ENCODE measurements at places on chromosomes 11 and 22. TPM values are rescaled to one million over a fixed set of nuclear protein-coding genes. Genes with fewer than 3 reads are reported as not detected.

BAIAP2L2 gene
- total RNA-seq: 2.8 TPM

DLG2 gene
- total RNA-seq: 6.1 TPM

PHOX2A gene
- total RNA-seq: 0.92 TPM

RFPL1 gene
- total RNA-seq: not detected

C11orf91 gene
- total RNA-seq: not detected

TMEM86A gene
- 4.1 TPM for total RNA-seq

OR51B5 gene
- 3.6 TPM for total RNA-seq

SMC1B gene
- not detected for total RNA-seq

- H3K4me3 ChIP-seq: no peak overlapping the region
- H3K27me3 ChIP-seq: peaks cover 6% of the 10 kb centered on the region
- no peaks in the 10 kb centered on the region for H3K4me1 ChIP-seq
- H3K27ac ChIP-seq: no peak overlapping the region
- no peaks in the 10 kb centered on the region for H3K36me3 ChIP-seq
Measured at GRCh38 chr11:35404388-35404775, 15.0 kb downstream of the SLC1A2 start.

GRCh38 chr11:69550846-69551245 is 69.4 kb downstream of the LINC01488 start:
- H3K4me3 ChIP-seq: no peak overlapping the region
- no peaks in the 10 kb centered on the region for H3K27me3 ChIP-seq
- H3K4me1 ChIP-seq: no peaks in the 10 kb centered on the region
- DNase-seq: no peak

- H3K27me3 ChIP-seq: no peaks in the 10 kb centered on the region
- H3K4me3 ChIP-seq: no peak overlapping the region
- no peak for DNase-seq
Measured at GRCh38 chr11:62421996-62422395, 3.2 kb downstream of the SCGB1A1 start.

GRCh38 chr22:45455621-45456020 is 42.1 kb downstream of the RIBC2 start:
- no peaks in the 10 kb centered on the region for H3K27me3 ChIP-seq
- H3K36me3 ChIP-seq: no peaks in the 10 kb centered on the region
- H3K4me1 ChIP-seq: peaks cover 17% of the 10 kb centered on the region

- no peaks in the 10 kb centered on the region for H3K4me1 ChIP-seq
- no peaks in the 10 kb centered on the region for H3K36me3 ChIP-seq
- no peak overlapping the region for H3K4me3 ChIP-seq
- no peak overlapping the region for H3K27ac ChIP-seq
- H3K27me3 ChIP-seq: no peaks in the 10 kb centered on the region
Measured at GRCh38 chr11:71997594-71997993, 1.1 kb upstream of the IL18BP start.

GRCh38 chr11:30938171-30938570 is 352.0 kb upstream of the MPPED2 start:
- H3K27ac ChIP-seq: peak overlapping the region; percentile 48
- H3K27me3 ChIP-seq: no peaks in the 10 kb centered on the region
- no peak overlapping the region for H3K4me3 ChIP-seq
- DNase-seq: no peak
- peaks cover 9% of the 10 kb centered on the region for H3K4me1 ChIP-seq
- H3K36me3 ChIP-seq: no peaks in the 10 kb centered on the region

GRCh38 chr11:11247576-11247975 is 105.5 kb downstream of the CSNK2A3 start:
- DNase-seq: no peak
- no peak overlapping the region for H3K27ac ChIP-seq
- peaks cover 21% of the 10 kb centered on the region for H3K27me3 ChIP-seq
- H3K4me3 ChIP-seq: no peak overlapping the region
- H3K36me3 ChIP-seq: no peaks in the 10 kb centered on the region

- no peak for DNase-seq
- no peaks in the 10 kb centered on the region for H3K27me3 ChIP-seq
- peaks cover 18% of the 10 kb centered on the region for H3K4me1 ChIP-seq
- H3K27ac ChIP-seq: peak overlapping the region; percentile 93
- peak overlapping the region; percentile 88 for H3K4me3 ChIP-seq
Measured at GRCh38 chr11:124801014-124801413, 808 bp upstream of the MSANTD2 start.

- DNase-seq: peak; percentile 67
- H3K36me3 ChIP-seq: no peaks in the 10 kb centered on the region
- H3K4me3 ChIP-seq: no peak overlapping the region
- H3K27ac ChIP-seq: peak overlapping the region; percentile 52
- H3K27me3 ChIP-seq: peaks cover 14% of the 10 kb centered on the region
- peaks cover 12% of the 10 kb centered on the region for H3K4me1 ChIP-seq
Measured at GRCh38 chr22:46971099-46971763, 208.8 kb downstream of the TBC1D22A start.

- H3K4me3 ChIP-seq: no peak overlapping the region
- H3K4me1 ChIP-seq: no peaks in the 10 kb centered on the region
- no peak for DNase-seq
- peaks cover 75% of the 10 kb centered on the region for H3K36me3 ChIP-seq
Measured at GRCh38 chr22:37870273-37870672, 21.1 kb downstream of the EIF3L start.

GRCh38 chr22:37229012-37229804 is 14.9 kb downstream of the RAC2 start:
- no peak overlapping the region for H3K27ac ChIP-seq
- H3K36me3 ChIP-seq: no peaks in the 10 kb centered on the region
- H3K4me1 ChIP-seq: no peaks in the 10 kb centered on the region
- H3K4me3 ChIP-seq: no peak overlapping the region
- no peak for DNase-seq
- no peaks in the 10 kb centered on the region for H3K27me3 ChIP-seq

- H3K27me3 ChIP-seq: no peaks in the 10 kb centered on the region
- H3K27ac ChIP-seq: no peak overlapping the region
- no peak overlapping the region for H3K4me3 ChIP-seq
- no peaks in the 10 kb centered on the region for H3K36me3 ChIP-seq
Measured at GRCh38 chr11:3002871-3003270, 10.7 kb upstream of the NAP1L4 start.

DNA sequence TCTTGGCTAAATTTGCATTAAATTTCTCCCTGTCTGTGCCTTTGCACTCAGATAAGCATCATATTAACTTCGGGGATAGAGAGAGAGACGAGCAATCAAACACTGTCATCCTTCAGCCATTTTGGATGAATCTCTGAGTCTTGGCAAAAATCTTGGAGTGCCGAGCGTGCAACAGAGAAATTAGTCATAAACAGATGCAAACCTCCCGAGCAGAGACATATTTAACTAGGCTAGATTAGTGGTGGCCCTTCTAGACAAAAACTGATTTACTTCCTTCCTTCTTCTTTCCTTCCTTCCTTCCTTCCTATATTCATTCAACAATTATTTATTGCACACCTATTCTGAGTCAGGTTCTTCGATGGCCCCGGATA is 114.4 kb upstream of the BLID start:
- H3K4me3 ChIP-seq: no peak overlapping the region
- no peak for DNase-seq
- no peaks in the 10 kb centered on the region for H3K36me3 ChIP-seq
- H3K27ac ChIP-seq: no peak overlapping the region
- H3K27me3 ChIP-seq: no peaks in the 10 kb centered on the region
- peaks cover 4% of the 10 kb centered on the region for H3K4me1 ChIP-seq

- no peaks in the 10 kb centered on the region for H3K36me3 ChIP-seq
- H3K4me3 ChIP-seq: no peak overlapping the region
- peak; percentile 68 for DNase-seq
- no peaks in the 10 kb centered on the region for H3K27me3 ChIP-seq
- H3K4me1 ChIP-seq: peaks cover 49% of the 10 kb centered on the region
Measured at GRCh38 chr11:44766972-44767278, 40.2 kb downstream of the TSPAN18 start.

DNA sequence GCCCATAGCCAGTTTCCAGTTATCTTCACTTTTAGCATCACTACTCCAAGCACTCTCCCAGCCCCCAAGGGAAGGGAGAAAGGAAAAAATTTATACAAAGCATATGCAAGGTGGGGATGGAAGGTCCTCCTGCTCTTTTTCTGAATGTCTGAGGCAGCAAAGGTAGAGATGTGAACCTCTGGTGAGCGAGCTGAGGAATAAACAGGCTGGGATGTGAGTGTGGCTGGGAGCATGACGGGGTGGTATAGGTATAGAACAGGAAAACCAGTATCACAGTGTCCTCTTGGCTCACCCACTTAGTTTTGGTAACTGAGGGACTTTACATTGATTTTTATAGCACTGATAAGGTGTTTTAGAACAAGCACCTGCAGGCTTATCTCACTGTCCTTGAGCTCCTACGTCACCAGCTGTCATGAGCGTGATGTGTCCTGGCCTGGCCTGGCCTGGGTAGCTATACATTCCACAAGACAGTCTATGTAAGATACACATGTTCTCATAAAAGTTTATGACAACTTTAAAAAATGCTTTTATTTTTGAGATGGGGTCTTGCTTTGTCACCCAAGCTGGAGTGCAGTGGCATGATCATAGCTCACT is 10.3 kb upstream of the POLD3 start:
- DNase-seq: no peak
- no peaks in the 10 kb centered on the region for H3K36me3 ChIP-seq
- no peak overlapping the region for H3K27ac ChIP-seq
- H3K4me1 ChIP-seq: peaks cover 3% of the 10 kb centered on the region

DNA sequence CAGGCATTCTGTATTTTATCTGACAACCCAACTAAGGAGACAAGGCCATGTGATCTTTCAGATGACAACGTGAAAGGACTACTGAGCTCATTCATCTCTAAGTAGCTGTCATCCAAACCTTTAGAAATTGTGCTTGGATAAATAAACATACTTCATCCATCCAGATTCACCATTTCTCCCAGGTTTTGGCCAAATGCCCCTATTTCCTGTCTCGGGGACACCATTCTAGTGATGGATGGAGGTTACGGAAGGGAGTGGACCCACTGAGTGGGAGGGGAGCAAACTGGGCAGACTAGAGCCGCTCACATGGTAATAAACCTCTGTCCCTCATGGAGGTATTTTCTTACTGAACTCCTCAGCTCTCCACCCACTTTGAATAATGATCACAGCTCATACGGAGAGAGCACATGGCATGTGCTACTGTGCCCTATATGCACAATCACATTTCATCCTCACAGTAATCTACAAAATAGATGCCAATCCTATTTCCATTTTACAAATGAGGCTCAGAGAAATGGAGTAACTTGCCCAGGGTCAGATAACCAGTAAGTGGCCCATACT is 114.4 kb downstream of the SLC1A2 start:
- H3K36me3 ChIP-seq: no peaks in the 10 kb centered on the region
- no peaks in the 10 kb centered on the region for H3K27me3 ChIP-seq
- no peak overlapping the region for H3K4me3 ChIP-seq
- no peak overlapping the region for H3K27ac ChIP-seq

- peak within 1 kb of the TSS; percentile 13 for H3K4me3 ChIP-seq
- H3K4me1 ChIP-seq: no peaks in the 10 kb centered on the region
- H3K27me3 ChIP-seq: no peaks in the 10 kb centered on the region
- no peak within 1 kb of the TSS for H3K27ac ChIP-seq
Measured at GRCh38 chr11:26331911-26332571, at the start of gene ANO3. Gene ANO3 (plus strand): TSS chr11:26332130. CDS start chr11:26332276, 146 bp downstream.
